NCI-H1092 treated with DMSO at 0.1 percent for 48 hours (cell line): ENCODE measurements at places on chromosomes 2 and 18.

- DNase-seq: no peak
Measured at GRCh38 chr2:96265349-96265839, 403 bp downstream of the TMEM127 start.

- DNase-seq: no peak
Measured at GRCh38 chr2:84474176-84474575, 15.1 kb upstream of the SUCLG1 start.

GRCh38 chr2:197195518-197195917 is 115.1 kb downstream of the ANKRD44 start:
- no peak for DNase-seq

DNA sequence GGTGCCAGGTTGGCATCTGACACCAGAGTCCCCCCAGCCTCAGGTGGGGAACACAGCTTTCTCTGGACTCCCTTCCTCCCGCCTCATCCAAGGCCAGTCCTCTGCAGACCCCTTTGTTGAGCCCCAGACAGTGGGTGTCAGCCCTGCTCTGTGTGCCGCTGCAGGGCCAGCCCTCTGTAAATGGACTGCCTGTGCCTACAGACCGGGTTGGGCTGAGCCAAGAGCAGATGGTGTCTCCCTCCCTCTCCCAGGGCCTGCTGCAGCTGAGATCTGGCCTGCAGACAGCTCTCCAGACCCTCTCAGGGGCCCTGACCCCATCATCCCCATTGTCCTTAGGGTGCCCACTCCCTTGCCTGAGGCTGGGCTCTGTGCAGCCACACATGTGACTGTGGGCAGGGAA is 160.8 kb downstream of the KLHL29 start:
- no peak for DNase-seq

- no peak for DNase-seq
Measured at GRCh38 chr2:53508667-53509066, 258.9 kb upstream of the CHAC2 start.

DNA sequence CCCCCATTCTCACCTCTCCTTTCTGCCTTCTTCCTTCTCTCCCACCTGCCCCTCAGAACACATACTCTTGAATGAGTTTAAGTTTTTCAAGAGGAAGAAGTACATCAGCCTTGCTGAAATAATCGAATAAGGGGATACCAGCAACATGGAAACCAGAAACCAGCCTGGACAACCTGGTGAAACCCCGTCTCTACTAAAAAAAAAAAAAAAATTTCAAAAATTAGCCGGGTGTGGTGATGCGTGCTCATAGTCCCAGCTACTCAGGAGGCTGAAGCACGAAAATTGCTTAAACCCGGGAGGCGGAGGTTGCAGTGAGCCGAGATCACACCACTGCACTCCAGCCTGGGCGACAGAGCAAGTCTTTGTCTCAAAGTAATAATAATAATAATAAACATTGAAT is 75.0 kb upstream of the SLC1A4 start:
- no peak for DNase-seq

GRCh38 chr2:230824406-230824978 is 40.2 kb upstream of the ITM2C start:
- peak; percentile 66 for DNase-seq

DNA sequence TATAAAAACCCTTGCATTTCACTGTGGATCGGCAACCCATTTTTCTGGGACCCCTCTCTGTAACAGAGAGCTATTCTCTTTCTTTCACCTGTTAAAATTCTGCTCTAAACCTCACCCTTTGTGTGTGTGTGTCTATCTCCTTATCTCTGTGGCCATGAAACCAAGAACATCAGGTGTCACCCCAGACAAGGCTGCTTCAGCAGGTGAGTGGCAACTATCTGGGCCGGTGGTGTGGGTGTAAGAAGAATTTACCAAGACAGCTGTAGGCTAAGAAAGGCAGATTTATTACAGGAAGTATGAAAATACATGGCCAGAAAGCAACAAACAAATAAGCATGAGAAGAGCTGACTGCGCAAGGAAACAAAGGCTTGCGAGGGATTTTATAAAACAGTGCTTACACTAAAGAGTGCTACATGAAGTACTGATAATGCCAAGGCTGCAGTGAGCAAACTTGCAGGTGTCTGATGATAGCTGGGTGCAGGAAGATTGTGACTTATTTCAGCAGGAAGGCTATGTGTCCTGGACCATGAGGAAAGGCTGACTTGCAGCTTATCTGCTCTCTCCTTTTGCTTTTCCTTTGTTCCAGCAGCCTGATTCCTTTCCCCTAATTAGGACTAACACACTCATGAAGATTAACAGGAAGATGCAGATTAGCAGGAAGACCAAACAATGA is 421.1 kb downstream of the PTH2R start:
- no peak for DNase-seq

GRCh38 chr2:217740178-217740577 is 262.6 kb downstream of the TNS1 start:
- DNase-seq: no peak
